MM.1S (cell line): ENCODE measurements at places on chromosomes 3 and 15.
A peak's percentile ranks its signal among the peaks of the same experiment; 100 is the strongest.

GRCh38 chr3:189646853-189647542 is 15.8 kb downstream of the TP63 start:
- DNase-seq = no peak

DNA sequence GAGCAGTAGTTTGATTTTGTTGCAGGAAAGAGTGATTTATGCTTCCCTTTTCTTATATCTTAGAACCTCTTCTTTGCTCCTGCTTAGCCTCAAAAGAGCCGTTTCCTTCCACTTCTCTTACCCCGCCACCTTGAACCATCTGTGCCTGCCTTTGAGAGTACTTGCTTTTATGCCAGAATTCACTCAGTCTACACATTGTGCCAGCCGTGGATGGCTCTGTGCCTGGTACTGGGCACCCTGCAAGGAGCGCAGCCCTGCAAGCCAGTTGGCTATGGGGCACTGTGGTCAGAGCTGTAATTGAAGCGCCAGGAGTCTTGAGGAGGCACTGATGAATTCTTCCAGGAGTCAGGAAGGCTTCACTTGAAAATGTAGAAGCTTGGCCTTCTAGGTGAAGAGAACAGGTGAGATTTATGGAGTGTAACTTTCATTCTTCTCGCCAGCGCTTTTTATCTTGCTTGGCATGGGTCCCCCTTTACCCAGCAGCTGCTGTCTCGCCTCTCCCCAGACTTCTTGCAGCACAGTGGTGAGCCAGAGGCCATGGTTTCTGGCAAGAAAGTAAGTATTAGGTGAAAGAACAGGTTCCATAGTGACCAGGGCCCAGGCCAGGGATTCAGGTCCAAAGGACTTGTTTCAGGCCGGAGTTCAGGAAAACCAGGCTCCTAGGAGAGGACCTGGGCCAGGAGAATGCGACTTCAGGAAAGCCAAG is 4.9 kb downstream of the TMED3 start:
- DNase-seq = no peak

- no peak for DNase-seq
These were observed 76.3 kb upstream of the IQSEC1 start for GRCh38 chr3:13149330-13150108.

DNA sequence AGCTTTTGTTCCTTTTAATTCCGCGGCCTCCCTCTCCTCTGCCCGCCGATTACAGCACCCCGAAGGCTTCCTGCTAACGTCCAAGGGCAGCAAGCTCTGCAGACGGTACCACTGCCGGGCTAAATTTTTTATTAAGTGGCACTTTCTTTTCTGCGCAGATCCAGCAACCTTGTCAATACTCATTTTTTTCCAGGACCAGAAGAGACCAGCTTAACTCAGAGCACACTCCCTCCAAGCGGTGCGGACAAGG is 542 bp upstream of the MEIS2 start:
- DNase-seq = peak; percentile 67

GRCh38 chr3:10581716-10582115 is 76.3 kb upstream of the ATP2B2 start:
- no peak for DNase-seq
